ENCODE measurements at places on chromosomes 2 and 18.

DNA sequence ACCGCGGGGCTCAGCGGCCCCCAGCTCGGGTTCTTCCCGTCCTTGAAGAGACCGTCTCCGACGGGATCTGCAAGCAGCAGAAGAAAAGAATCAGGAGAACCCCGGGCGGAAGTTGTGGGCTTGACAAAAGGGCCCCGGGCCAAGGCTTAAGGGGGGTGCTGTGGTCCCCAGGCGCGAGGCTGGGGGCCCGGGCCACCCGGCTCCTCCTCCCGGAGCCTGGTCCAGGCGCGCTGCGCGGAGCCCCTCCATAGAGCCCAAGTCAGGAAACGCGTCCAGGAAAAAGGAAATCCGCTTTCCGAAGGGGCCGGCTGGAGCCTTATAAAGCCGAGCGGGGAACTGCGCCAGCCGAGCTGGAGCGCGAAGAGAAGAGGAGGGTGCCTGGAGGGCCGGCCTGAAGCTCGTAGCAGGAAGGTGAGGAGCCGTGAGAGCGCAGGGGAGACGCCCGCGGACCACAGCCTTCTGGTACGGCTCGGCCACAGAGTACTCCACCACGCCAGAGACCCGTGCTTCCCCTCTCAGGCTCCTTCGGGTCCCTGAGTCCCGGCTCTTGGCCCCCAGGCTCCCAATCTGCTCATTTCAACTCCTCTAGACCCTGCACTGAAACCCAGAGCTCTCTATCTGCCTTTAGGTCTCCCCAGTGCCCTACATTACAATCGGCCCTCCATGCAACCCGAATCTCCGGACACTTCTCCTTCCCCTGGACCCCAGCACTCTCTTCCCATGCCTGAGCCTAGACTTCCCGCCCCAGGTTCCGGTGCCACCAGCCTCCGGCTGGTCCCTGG lies 554 bp downstream of the FEV start:
- no peak for DNase-seq

DNA sequence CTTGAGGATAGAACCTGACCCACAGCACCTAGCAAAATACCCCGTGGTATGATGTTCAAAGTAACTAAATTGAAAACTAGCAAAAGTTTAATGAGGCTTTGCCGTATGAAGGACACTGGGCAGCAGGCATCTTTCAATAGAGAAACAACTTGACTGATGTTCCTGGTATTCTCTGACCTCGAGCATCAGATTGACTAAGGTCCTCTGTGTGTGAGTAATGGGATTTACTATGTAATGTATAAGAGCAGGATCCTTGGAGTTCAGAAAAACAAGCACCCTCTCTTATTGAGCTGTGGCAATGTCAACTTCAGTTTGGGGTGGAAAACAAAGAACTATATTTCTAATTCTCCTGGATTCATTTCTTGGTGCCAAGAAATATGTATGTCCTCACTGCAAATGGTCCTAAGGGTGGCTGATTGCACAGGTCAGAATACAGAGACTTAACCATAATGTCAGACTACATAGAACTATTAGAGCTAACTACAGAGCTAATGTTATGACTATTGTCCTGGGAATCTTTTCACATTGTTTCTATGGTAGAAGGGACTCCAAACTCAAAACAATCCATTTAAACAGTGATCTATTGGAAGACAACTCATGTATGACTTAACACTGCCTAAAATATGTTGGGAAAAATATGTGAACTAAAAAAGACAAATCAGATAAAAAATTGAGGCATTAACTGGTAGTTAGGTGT lies 4.4 kb downstream of the TNFAIP6 start:
- DNase-seq: no peak

GRCh38 chr2:20432714-20433113 lies 14.2 kb upstream of the RHOB start:
- DNase-seq: no peak

GRCh38 chr2:33321876-33322483 lies 154.5 kb upstream of the RASGRP3 start:
- DNase-seq: peak; percentile 40

DNA sequence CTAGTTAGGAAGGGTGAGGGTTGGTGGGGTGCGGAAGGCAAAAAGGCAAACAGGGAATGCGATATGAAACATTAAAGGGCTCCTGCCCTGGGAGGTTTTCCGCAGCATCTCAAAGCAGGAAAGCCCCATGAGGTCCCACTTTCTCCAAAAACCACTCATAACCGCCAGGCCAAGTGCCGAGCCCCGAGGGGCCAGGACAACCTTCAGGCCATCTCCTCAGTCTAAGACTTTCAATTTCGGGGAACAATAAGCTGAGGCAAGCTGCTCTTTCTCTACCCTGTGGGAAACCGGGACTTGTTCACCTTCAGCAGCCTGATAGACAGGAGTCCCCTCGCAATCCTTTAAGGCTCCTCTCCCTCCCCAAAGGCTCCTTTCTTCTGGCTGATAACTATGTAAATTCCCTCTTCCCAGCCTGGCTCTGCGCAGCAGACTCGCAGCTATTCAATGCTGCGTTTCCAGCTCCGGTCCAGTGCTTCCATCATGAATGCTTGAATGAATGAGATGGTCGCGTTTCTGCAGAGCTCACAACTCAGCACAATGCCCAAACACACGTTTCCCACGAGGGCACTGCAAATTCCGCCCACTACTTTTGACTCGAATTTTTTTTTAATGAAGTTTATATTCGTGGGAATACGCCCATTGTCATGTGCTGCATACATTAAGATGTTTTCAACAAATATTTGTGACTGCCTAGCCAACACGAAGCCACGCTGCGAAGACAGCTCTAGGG lies 1.4 kb downstream of the LAMA1 start:
- no peak for DNase-seq

DNA sequence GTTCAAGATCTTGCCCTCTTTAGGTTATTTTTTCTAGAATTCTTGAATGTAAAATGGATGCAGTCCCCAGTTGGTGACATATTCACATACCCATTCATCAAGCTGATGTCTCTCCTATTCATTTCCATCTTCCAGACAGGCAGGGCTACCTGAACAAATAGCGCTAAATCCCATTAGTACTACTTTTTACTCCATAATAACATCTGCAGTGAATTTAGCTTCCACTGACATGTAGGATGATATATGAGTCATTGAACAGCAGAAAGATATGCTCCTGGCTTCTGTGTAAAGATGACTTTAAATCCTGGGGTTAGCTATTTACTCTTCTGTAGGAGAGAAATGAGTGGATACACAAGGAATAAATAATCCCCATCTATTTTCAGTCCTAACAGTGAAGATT lies 194.7 kb downstream of the RND3 start:
- no peak for DNase-seq

DNA sequence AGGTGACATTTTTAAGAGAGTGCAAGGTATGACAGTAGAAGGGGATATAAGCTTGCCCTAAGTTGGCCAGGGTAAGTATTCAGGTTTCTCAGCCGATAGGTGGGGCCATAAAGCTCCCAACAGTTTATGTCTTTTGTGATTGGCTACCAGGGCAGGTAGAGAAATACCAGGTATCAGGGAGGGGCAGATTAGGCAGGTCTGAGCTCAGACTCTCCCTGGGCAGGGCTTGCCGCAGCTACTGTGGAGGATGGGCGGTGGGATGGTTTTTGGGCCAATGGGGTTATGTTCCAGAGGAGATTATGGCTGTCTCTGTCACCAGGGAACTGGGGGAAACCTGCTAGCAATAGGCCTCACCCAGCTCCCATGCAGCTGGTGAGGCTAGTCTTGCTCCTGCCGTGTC lies 211.6 kb downstream of the PTH2R start:
- no peak for DNase-seq

DNA sequence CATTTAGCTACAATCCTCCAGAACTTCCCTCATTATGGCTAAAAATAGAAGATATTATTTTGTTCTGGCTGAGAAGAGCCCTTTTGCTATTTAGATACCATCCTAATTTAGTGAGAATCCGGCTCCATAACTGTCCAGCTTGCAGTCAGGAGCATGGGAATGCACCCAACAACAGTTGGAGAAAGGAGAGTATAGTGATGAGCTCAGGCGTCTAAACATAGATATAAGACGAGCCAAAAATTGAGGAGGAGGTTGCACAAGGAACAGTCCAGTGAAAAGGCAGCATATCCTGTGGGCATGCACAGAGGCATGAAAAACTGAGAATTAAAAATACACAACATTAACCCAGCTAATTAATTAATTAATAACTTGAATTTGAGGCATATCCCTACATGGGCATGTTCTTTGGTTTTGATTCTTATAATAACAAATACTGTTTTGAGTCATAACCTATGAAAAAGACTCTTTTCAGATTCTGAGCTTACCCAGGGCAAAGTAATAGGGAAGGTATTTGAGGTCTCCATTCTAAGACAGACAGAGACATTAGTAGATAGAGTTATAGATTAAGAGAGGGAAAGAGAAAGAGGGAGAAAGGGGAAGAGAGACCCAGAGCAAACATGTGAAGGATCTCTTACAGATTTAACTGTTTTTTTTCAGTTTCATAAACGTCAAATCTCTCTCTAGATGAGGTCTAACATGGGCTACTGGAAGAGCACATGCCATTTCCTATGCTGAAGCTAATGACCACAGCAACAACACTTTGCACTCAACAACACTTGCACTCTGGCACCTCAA lies 311.2 kb downstream of the OSR1 start:
- no peak for DNase-seq

GRCh38 chr18:24244698-24245097 lies 105.8 kb downstream of the CABYR start:
- no peak for DNase-seq

GRCh38 chr2:179251870-179252269 lies 12.8 kb downstream of the SESTD1 start:
- DNase-seq: no peak

GRCh38 chr2:208046686-208047085 lies 21.4 kb upstream of the PLEKHM3 start:
- no peak for DNase-seq

DNA sequence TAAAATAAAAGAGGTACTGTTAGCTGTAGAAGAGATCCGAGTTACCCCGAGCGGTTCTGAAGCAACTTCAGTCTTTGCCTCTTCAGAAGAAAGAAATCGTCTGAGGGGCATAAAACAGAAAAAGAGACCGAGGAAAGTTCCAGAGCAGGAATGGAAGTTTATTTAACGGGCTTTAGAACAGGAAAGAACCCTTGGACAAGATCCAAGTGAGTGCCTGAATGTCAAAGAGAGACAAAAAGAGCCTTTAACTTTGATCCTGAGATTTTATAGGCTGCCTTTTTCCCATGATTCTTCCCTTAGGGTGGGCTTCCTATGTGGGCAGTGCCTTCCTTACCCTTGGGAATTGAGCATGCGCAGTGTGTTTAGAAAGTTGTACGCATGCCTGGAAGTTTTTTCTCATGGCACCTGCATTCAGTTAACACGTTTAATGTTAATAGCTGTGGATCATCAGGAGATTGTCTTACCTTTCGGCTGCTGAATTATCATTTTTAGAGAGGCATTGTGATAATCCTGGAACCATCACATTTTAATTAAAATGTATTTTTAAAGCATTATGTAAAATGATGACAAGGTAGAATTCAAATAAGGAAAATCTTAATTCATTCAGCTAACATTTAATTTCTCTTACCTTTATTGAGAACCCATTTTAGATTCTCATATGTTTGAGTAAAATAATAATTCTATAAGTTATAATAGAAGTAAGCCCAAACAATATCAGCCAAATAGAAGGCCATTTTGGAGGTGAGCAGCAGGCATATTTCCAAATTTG lies 269.5 kb upstream of the ZSWIM2 start:
- no peak for DNase-seq

GRCh38 chr18:76364282-76365259 lies 130.5 kb downstream of the ZNF516 start:
- DNase-seq: no peak

- no peak for DNase-seq
Measured at GRCh38 chr2:25894135-25894830, 16.0 kb upstream of the ASXL2 start.

DNA sequence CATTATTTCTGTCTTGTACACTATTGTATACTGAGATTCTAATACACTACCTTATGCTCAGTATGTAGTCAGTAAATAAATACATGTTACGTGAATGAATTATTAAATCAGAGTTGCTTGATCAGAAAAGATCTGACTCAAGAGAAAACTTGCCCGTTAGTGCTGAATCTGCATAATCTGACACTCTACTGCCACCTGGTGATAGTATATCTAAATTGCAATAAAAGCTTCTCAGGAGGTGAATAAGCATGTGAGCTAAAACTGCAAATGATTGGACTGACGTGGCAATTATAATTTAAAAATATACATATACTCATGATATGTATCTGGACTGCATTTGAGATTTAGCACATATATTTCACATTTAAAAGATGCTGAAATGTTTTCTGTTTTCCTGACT lies 70.4 kb downstream of the KIAA1328 start:
- no peak for DNase-seq

GRCh38 chr2:64220894-64221617 lies 76.8 kb upstream of the PELI1 start:
- DNase-seq: no peak

- DNase-seq: no peak
Measured at GRCh38 chr2:24871852-24872333, 48.1 kb downstream of the ADCY3 start.

DNA sequence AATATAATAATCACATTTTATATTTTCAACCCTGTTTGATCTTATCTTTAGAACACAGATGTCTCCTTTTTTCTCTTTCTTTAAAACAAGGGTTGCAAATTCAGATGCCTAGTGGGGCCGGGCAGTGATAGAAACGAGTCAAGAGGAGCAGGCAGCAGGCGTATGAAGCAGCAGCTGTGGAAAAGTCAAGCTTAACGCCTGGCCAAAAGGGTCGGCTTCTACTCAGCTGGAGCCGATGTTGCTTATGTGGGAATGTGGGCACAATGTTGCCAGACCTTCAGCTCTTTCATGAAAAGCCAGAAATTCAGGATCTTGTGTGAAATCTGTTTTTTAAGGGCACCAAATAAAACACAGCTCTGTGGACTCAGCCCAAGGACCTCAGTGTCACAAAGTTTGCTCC lies 642.7 kb downstream of the ARHGAP15 start:
- no peak for DNase-seq
